ENCODE measurements at places on chromosomes 16 and 17. TPM values are rescaled to one million over a fixed set of nuclear protein-coding genes. Genes with fewer than 3 reads are reported as not detected.

Gene GRIN2A
- 10.9 TPM for total RNA-seq

Gene CA10
- 5.0 TPM for total RNA-seq

Gene CRYBA1
- total RNA-seq = not detected

Gene HSD17B1
- total RNA-seq = 0.62 TPM

- no peak for DNase-seq
Observed at GRCh38 chr17:56624309-56624708, 30.8 kb downstream of the NOG start.

GRCh38 chr17:34589120-34589965 is 10.0 kb downstream of the TMEM132E start:
- no peak for DNase-seq

DNA sequence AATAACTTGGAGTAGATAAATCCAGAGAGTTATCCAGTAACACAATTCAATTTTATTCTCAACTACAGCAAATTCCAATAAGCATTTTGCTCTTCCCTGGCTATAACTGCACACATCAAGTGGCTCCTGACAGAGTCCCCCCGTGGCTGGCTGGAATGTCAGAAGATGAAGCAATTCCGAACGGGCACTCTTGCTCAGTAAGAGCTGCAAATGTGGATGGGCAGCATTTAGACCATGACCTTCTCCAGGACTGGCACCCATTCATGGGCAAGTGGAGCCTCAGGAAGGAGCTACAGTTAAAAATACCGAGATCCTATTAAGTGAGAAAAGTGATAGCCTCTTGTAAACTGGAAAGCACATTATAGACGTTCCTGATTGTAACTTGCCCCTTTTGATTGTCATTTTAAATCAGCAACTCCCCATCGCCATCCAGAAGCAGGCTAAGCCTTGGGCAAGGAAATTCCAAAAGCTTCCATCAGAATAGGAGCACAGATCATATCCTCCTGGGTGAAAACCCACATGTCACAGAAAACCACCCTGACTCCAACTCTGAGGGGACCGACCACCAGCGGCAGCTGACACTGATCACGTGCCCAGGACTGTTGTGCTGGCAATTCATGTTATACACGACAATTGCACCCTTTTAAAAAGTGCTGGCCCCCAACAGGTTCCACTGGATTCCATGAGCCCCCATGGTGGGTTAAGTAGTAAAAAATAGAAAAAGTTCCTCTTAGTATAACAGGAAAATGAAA is 7.1 kb downstream of the UBE2O start:
- no peak for DNase-seq

- no peak for DNase-seq
Observed at GRCh38 chr17:17724307-17725010, 43.2 kb downstream of the RAI1 start.

- no peak for DNase-seq
Observed at GRCh38 chr17:17729620-17730249, 48.5 kb downstream of the RAI1 start.

GRCh38 chr17:75635610-75636202 is 2.5 kb downstream of the SMIM5 start:
- no peak for DNase-seq

Data from occipital lobe (tissue), 3 donors.